ENCODE measurements at places on chromosomes 11 and 22.

DNA sequence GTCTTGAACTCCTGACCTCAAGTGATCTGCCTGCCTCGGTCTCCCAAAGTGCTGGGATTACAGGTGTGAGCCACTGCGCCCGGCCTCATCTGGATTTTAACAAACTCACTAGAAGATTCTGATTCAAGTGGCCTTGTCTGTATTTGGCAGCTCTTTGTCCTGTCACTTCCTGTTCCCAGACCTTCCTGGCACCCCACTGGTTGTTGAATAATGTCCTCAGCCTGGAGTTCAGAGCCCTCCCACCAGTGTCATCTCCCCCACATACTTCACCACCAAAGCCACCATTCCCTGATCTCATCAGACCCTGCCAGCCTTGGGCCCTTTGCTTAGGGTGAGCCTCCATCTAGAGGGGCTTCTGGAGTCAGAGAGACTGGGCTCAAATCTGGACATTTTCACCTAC lies 3.3 kb downstream of the PELI3 start:
- DNase-seq = no peak

- no peak for DNase-seq
Observed at GRCh38 chr11:78708388-78708787, 133.7 kb upstream of the NARS2 start.

DNA sequence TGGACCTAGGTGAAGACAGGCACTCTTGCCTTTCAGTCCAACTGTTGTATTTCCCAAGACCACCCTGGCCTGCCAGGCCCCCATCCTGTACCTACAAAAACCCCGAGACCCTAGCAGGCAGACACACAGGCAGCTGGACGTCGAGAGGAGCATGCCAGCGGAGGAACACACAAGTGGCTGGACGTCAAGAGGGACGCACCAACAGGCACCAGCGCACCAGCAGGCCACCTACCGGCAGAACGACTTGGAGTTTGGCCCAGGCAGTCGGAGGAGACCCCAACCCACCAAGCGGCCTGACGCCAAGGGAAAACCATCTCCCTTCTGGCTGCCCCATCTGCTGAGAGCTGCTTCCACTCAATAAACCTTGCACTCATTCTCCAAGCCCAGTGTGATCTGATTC lies 1883.4 kb upstream of the RAG2 start:
- DNase-seq = no peak

GRCh38 chr11:96338910-96339705 lies 3.9 kb downstream of the MAML2 start:
- DNase-seq = no peak

GRCh38 chr11:6233984-6234386 lies 451 bp downstream of the FHIP1B start:
- DNase-seq = no peak

- no peak for DNase-seq
Observed at GRCh38 chr11:64007629-64008282, 21.5 kb downstream of the OTUB1 start.

DNA sequence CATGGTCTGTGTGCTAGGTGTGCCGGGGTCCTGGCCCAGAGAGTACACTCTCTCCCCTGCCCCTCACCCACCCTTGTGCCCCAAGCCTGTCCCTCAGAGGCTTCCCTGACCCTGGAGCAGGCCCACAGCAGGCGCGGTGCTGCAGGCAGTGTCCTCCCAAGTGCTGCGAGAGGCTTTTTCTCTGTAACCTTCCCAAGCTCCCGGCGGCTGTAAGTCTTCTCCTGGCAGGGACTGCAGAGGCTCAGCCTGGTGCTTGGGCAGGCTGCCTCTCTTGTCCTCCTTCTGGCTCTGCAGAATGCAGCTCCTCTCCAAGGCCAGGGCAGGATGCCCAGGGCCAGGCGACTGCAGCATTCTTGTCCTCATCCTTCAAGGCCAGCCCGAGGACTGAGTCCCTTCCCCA lies 15.9 kb downstream of the RFPL1 start:
- DNase-seq = no peak

GRCh38 chr11:131724436-131724975 lies 354.1 kb downstream of the NTM start:
- DNase-seq = no peak

All from stimulated activated CD4-positive, alpha-beta T cell treated with anti-CD3 and anti-CD28 coated beads, Interleukin-1b, Interleukin-23, amount 100 ng/mL, for 4 hours (primary cell).